NCI-H1436 (cell line): ENCODE measurements at places on chromosomes 4 and X.

DNA sequence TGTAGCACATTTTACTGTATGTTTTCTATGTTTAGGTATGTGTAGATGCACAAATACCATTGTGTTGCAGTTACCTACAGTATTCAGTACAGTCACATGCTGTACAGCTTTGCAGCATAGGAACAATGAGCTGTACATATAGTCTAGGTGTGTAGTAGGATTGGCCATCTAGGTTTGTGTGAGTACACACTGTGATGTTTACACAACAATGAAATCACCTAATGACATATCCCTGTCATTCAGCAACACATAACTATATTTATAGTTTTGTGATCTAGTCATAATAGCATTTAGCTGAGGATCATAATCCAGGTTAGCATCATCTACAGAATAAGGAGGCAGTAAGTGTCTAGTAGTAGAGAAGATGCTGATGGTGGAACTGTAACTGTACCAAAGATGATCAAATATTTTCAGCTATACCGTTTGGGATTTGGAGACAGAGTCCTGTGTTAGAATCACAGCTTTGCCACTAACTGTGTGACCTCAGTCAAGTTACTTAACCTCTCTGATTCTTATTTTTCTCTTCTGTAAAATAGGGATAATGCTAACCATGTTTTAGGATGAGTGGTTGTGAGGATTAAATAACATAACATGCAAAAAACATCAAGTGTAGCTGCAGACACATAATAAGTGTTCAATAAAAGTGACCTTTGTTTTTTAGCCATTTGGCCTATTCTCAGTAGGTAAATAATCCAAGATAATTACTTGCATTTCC lies 73.3 kb downstream of the LIMCH1 start:
- DNase-seq = no peak

GRCh38 chr4:144905286-144905685 lies 192.7 kb downstream of the ANAPC10 start:
- no peak for DNase-seq

GRCh38 chr4:139567159-139567870 lies 11.3 kb upstream of the SETD7 start:
- DNase-seq = no peak

DNA sequence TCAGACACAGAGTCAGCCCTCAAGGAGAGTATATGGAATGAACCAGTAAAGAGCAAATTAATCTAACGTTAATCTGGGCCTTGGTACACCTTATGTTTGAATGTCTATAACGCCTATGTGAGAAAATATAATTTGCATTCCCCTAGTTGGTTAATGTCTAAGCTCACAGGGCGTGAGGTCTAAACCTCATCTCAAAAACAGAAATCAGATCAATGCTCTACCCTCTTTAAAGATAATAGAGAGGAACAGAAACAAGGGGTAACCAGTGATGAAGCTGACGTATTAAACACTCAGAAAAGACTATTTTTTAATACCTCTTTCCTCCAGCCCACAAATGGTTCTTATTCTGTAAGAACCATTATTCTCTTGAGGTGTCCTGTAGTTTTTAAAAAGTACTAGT lies 369.2 kb upstream of the NOCT start:
- no peak for DNase-seq

DNA sequence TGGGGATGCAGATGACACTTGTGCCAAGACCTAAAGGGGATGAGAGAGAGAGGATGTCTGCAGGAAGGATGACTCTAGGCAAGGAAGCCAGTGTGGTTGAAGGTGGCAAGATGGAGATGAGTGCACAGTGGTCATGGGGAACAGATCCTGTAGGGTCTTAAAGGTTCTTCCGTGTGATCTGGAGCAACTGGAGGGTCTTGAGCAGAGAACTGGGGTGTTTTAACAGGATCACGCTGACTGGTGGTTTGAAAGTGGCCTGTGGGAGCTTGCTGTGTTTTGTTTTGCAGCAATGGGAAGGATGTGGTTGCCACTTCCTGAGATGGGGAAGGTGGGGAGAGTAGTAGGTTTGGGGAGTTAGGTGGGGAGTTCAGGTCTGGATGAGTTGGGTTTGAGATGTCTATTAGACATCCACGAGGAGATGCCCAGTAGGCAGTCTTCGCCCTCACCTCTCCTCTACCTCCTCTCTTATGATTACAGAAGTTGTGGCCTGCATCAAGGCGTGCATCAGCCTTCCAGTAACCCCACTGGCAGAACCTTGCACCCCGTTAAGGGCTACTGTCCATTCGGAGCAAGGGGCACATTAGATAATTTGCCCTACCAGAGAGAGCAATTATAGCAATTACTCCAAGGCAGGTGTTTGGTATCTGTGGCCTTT lies 1.4 kb upstream of the STBD1 start:
- DNase-seq = no peak

- no peak for DNase-seq
Measured at GRCh38 chr4:37243722-37244582, 591 bp upstream of the NWD2 start.

DNA sequence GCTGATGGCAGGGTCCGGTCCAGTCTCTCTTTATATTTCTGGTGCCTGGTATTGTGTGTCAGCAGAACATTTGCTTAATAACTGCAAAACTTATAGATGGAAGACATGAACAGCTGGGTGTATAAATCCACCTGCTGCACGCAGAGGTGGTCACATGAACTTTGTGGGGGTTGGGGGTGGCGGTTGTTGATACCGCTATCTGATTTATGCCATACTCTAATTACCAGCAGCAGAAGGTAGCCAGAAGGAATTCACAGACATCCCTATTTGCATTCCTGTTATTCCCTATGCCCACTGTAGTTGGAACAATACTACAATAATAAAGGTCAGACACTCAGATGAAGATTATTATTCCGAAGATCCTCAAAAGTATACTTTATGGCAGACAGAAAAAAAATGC lies 121.6 kb upstream of the PUDP start:
- no peak for DNase-seq

DNA sequence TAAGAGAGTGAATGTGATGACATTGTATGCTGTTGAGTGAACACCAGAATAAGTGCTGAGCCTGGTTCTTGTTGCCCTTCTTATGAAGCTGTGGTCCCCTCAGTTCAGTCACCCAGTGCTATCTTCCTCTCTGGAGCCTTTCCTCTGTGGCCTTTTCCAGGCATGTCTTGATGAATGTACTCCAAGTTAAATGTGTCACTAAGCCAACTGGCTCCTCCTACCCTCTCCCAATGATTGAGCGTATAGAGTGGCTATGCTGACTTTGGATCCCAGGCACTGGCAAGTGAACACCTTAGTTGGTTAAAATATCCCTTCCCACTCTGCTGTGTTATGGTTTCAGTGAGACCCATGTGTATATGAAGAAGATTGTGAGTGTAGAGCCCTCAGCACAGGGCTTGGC lies 134.1 kb upstream of the MAMLD1 start:
- DNase-seq = no peak

- peak; percentile 23 for DNase-seq
Measured at GRCh38 chrX:38879631-38880220, 78.5 kb downstream of the MID1IP1 start.

DNA sequence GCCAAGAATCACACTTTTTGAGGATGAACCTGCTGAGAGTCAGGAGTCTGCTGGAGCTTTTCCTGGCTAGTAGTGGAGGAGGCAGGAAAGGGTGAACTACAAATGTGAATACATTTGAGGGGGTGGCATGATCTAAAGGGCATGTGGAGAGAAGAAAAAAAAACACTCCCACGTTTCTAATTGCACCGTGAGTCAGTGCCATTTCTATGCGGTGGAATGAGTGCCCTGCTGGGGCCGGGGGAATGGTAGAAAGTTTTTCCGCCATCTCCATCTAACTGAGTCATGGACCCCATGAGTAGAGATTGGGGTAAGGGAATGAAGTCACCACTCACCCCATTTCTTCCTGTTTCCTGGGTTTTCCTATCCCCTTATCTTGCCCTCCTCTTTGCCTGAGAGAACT lies 19.8 kb downstream of the BEX3 start:
- DNase-seq = no peak

DNA sequence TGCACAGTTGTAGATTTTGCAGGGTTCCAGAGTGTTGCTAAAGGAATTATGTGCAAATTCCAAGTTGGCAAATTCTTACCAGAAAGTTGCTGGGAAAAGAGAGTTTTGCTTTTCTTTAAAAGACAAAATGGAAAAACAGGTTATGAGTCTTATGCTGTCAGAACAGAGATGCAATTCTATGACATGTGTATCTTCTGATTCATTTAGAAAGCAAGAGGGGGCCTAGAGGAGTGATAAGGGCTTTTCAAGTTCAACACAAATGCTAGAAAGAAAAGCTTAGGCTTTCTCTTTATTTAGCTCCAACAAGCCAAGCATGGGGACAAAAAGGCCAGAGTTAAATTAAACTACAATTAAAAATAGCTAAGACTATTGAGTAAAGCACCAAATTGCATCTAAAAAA lies 72.4 kb upstream of the GATB start:
- no peak for DNase-seq

- DNase-seq = no peak
Measured at GRCh38 chr4:61225656-61226055, 25.5 kb downstream of the ADGRL3 start.

DNA sequence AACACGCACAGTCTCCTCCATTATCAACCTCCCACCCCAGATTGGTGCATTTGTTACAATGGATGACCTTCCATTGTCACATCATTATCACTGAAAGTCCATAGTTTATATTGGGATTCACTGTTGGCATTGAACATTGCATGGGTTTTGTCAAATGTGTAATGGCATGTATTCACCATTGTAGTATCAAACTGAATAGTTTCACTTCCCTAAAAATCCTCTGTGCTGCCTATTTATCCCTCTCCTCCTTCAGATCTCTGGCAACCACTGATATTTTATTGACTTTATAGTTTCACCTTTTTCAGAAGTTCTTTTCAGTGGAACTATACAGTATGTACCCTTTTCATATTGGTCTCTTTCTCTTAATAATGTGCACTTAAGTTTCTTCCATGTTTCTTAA lies 1565.4 kb downstream of the PCDH18 start:
- no peak for DNase-seq

DNA sequence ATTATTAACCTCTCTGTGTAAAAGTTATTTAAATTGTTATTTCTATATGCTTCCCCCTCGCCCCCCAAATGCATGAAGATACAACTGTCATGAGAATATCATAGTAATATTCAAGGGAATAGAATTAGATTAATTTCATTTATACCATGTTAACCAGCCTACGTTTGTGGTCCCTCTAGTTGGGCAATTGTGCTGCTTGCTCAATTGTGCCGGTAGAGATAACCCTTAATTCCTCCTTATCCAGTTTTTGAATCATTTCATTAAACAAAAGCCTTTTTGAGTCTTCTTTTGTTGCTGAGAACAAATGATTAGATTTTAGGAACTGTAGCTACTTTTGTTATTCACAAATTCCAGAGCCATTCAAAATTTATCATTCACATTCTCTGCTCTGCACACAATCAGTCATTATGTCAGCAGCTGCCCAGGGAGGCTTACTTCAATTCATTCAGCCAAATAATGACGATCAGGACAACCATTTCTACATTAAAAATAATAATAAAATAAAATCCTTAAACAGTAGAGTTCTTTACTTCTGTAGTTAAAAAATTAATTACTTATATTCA lies 98.1 kb downstream of the ADGRL3 start:
- DNase-seq = no peak

DNA sequence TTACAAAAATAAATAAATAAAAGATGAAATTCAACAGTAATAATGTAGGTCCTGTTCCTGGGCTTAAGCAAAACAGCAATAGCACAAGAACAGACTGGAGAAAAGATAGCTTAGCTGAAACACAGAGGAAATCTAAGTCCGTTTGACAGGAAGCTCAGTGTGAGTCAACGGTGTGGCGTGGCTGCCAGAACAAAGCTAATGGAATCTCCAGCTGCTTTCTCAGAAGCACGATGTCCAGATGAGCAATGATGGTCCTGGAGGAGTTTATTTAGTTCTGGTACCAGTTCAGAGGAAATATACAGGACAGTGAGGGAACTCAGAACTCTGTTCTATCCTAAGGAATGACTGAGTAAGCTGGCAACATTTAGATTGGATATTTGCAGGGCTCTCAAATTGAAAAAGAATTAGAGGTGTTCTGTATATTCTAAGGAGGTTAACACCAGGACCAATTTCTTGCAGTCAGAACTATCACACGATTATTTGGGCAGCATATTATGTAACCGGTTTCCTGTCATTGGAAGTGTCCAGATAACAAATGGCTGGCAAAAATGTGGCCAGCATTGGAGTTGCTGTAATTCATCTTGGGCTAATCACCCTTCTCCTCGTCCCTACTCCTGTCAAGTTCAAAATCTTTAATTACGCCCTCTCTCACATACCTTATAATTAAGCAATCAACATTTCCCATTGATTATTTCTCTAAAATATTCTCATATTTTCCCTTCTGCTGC lies 12.7 kb downstream of the GAB3 start:
- DNase-seq = no peak

GRCh38 chr4:83025563-83025962 lies 9.4 kb upstream of the COPS4 start:
- no peak for DNase-seq

- no peak for DNase-seq
Measured at GRCh38 chrX:119726900-119727555, 31.4 kb upstream of the SOWAHD start.

- DNase-seq = no peak
Measured at GRCh38 chr4:172207886-172208285, 394.7 kb downstream of the GALNTL6 start.

DNA sequence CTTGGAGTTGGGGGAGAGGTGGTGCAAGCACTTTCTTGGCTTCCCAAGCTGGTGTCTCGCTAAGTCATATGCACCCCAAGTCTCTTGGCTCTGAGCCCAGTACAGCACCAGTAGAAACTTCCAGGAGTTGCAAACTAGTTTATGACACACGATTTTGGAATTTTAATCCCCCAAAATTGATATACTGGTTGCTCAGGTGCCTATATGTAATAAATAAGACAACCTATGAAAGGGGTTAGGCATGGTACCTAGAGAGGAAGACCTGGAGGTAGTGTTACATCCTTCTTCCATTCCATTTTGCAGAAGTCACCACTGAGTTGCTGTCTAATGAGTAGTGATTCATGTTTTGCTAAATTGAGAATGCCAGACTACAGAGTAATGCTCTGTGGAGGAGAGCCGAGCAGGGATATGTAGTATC lies 4.3 kb upstream of the SLC4A4 start:
- no peak for DNase-seq

DNA sequence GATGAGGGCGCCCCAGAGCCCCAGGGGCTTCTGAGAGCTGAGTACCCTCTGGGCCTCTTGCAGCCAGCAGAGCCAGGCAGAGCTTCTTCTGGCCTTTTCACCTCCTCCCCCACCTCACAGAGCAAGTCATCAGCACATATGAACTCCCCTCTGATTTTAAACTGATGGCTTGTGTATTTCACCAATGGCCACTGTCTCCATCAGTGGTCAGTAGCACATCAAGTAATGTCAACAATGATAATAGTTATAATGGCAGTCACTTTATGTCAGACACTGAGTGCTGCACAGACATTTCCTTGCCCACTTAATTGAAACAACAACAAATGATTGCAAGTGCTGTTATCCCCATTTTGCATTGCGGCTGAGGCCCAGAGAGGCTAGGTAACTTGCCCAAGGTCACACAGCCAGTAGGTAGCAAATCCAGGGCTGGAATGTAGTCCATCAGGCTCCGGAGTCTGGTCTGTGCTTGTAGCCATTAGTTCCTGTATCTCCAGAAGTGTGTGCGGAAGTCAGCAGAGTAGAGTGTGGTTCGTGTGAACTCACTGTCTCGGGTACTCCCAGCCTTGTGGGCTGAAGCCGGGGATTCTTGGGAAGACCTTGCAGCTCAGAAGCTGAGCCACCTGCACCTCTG lies 3.0 kb downstream of the ATP2B3 start:
- DNase-seq = no peak
